ENCODE measurements at places on chromosomes 4 and X. TPM values are rescaled to one million over a fixed set of nuclear protein-coding genes. Genes with fewer than 3 reads are reported as not detected.

Gene ABCG2
- 4.4 TPM for total RNA-seq

Gene LNX1
- 1.8 TPM for total RNA-seq

Gene SLC30A9
- 65.3 TPM for total RNA-seq

Gene SLC6A14
- 0.05 TPM for total RNA-seq

Gene TMEM156
- total RNA-seq, result not detected

Gene CYLC1
- not detected for total RNA-seq

Gene GPR143
- not detected for total RNA-seq

Gene FGFBP1
- total RNA-seq, result not detected

GRCh38 chr4:86556791-86557415, 37.2 kb upstream of the PTPN13 start:
- DNase-seq, result no peak

DNA sequence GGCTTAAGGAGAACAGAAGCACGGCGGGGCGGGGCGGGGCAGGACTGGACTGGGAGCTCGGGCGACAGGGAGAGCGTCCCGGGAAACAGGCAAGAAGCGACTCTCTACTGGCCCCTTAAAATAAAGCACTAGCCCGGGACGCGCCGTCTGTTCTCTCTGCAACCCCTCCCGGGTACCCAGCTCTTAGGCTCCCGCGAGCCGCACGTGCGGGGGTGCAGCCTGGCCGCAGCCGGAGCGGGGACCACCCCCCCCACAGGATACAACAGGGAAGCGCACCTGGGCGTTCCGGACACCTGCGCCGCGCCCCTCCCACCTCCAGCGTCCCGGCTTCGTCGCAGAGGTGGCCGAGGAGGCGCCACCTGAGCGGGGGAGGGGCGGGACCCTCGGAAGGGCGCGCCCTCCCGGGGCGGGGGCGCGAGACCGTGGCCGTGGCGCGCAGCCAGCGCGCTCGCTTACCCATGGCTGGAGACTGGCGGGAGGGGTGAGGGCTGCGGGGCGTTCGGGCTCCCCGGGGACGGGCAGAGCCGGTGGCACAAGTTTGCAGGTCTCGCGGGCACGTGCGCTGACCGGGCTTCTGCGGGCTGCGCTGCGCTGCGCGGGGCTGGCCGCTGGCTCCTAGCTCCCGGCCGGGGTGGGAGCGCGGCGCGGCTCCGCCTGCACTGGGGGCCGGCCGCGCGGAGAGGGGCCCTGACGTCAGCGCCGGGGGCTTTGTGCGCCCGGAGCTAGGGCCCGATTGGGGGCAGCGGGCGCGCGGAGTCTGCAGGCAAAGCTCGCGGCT, 91.5 kb downstream of the GEMIN8 start:
- DNase-seq, result no peak

DNA sequence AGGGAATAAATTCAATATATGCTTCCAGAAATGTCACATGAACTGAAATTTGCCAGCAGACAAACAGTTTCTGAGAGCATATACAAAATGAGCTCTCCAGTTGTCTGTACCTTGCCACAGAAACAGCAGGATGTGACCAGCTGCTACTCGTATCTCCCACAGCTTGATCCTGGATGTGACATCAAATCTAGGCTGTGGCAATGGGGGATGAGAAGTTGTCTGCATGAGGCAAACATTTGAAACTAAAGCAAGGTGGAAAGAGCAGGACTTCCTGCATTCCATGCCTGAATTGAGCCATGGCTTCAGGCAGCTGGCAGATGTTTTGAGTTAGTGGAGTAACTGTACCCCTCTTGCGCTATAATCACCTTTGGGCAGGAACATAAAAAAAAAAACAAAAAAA, 1724.0 kb downstream of the RPA4 start:
- no peak for DNase-seq

DNA sequence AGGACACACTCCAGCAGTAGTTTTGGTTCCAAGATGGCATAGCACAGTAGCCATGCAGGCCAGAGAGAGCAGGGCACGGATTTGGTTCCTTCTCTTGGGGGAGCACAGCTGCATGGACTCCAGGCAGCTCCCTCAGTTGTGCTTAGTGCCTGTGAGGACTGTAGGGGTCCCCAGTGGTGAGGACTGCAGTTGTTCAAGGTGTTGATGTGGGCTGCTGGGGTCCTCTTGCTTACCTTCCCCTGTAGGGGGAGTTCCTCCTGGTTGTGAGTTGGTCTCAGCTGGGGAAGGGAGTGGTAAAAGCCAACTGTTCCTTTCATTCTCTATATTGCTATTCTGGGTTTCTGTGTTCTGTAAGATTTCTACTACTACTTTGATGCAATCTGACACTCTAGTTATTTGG, 606.5 kb downstream of the MAGEB5 start:
- DNase-seq, result no peak

GRCh38 chr4:122045533-122045932, 93.7 kb upstream of the TRPC3 start:
- DNase-seq, result no peak

- DNase-seq, result no peak
Observed at GRCh38 chrX:10120331-10120730, 36.4 kb upstream of the CLCN4 start.

DNA sequence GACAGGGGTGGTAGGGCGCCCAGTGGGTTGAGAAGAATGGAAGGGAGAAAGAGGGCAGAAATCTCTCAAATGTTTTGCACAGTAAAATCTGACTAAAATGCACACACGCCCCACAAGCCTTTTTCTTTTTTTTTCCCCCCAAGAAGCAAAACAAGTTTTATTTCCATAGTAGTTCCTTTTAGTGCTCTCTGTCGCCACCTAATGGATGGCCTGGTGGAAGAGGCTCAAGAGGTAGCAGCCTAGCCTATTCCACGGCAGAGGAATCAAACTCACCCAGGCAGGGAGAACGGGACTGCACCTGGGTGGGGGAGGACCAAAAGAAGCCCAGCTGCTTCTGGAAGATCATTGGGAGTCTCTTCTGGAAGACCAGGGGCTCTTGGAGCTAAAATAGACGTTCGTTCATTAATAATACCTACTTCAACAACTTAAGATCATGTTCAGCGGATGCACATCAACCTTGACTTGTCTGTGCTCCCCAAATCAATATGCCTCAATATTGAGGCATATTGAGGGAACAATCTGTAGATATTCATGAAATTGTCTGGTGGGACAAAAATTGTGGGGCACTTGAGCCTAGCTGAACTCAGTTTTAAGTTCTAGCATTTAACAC, 31.6 kb upstream of the IRAK1 start:
- no peak for DNase-seq

GRCh38 chr4:5635826-5636195, 72.5 kb downstream of the EVC2 start:
- DNase-seq, result no peak

- DNase-seq, result no peak
Observed at GRCh38 chr4:185852961-185853360, 41.0 kb upstream of the SORBS2 start.

DNA sequence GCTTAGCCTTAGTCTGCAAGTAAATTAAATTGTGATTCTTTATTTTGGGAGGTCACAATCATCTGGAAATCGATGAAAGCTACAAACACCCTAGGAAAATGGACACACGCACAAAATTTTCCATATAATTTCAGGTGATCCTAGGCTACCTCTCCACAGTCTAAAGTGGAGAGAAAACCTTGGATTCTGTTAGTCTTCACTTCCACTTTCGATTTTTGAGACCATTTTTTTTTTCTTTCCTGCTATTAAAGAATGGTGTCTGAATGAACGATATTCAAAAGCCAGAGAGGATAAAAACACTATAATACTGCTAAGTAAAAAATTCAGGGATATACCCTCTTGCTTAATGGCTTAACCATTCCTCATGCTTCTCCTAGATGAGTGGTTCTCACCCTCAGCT, 1.7 kb downstream of the FBXL5 start:
- no peak for DNase-seq

Data from cardiac septum (tissue), 1 donor.